ENCODE measurements at places on chromosomes 2 and 18.

DNA sequence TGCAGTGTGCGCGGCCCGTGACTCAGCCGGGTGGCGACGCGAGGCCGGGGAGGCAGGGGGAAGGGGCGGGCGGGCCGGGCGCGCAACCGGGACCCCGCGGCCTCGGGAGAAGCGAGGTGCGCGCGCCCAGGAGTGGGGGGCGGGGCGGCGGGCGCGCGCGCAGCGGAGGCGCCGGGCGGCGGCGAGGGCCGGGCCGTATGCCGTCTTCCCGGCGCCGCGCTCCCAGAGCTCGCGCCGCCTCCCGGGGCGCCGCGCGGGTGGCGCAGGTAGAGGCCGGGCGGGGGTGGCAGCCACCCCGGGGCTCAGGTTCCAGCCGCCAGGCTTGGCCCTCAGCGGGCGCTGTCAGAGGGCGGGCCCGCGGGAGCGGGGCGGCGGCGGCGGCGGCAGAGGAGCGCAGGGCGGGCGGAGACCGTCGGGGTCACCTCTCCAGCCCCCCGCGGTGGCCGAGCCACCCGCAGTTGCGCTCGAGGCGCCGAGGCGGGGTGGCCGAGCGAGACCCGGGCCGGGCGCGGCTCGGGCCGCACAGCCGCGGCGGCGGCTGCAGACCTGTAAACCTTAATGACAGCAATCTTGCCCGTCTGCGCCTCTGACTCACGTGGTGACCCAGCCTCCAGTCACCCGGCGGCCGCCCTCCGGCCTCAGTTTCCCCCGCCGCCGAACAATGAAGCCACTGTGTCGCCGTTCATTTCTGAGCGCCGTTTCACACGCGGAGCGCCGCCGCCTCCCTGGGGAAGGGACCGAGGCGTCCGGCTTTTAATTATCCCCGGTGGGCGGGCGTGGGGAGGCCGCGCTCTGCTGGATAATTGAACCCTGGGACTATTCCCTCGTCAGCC is 25.3 kb upstream of the SMAD7 start:
- DNase-seq: peak; percentile 39

DNA sequence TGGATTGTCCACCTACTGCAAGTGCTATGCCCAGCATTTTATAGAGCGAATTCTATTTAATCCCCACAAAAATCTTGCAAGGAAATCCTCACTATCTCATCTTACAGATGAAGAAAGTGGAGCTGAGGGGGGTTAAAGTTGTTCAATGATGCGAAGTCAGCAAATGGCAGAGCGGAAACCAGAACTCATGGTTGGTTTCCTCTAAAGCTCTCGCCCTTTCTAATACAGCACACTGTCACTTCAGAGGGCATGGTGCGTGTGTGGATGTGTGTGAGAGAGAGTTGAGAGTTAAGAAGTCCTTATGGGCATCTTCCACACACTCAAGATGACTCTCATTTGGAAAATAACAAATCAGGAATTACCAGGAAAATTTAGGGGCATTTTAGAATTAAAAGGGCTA is 78.4 kb downstream of the TGFA start:
- DNase-seq: no peak

GRCh38 chr2:198639580-198639979 is 818.2 kb downstream of the SATB2 start:
- DNase-seq: no peak

GRCh38 chr2:239802185-239802649 is 222.9 kb downstream of the NDUFA10 start:
- DNase-seq: no peak

DNA sequence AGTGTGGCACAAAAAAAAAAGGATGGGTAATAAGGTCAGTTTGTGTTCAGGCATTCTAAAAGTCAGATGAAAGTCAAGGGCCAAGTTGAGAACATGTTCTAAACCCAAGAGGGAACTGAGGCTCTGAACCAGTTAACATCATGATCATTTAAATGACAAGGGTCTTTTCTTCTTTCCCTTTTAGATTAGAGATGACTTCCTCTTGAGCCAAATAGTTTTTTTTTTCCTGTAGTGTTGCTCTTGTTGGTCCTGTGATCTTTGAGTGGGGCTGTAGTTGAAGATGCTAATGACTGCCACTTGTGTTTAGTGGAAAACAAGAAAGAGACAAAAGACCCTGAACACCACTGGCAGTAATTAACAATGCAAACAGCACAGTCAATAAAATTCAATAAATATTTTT is 482.7 kb upstream of the SYT4 start:
- no peak for DNase-seq

- peak; percentile 75 for DNase-seq
Observed at GRCh38 chr2:217789003-217789735, 213.6 kb downstream of the TNS1 start.

GRCh38 chr2:68391099-68391498 is 26.0 kb downstream of the PLEK start:
- no peak for DNase-seq

DNA sequence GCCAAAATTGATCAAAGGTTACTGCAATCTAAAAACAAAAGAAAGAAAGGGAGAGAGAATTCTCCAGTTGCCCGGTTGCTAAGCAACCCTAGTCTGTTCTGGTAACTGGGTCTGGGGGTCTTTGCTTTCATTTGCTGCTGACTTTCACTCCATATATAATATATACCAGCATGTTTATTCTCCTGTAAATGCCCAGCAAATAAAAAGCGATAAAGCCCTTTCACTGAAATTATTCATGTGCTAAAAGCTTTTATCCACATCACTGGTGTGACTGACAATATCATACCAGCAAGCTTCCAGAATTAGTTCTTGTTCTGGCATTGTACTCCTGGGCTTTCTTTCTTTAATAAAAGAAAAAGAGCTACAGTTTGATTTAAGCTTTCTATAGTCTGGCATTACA is 75.5 kb upstream of the ST8SIA3 start:
- DNase-seq: no peak

GRCh38 chr2:46352621-46353020 is 55.4 kb downstream of the EPAS1 start:
- no peak for DNase-seq

DNA sequence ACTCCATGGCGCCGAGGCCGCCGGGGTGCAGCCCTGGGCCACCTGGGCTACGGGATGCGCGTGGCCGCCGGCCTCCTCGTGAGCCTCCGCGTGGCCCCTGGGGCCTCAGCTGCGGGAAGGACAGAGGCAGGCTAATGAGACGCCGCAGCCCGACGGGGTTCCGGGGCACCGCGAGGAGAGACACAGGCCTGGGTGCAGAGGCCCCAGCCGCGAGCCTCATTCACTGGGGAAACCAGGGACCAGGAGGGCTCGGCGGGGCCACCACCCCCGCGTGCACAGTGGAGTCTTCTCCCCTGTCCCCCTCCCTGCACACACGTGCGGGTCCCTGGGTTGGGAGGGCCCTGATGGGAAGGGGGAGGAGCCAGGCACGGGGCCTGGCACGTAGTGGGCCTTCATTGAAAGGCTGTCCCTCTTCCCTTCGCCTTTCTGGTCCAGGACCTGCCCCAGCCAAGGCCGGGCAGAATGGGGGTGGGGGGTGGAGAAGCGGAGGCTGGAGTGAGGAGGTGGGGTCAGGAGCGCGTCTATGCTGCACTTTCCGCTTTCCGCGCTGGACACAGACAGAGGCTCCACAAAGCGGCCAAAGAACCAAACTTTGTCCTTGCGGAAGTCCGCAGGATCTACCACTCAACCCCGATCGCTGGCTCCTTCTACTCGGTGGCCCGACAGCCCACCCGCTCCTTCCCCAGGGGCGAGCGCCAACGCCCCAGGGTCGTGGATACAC is 9.1 kb downstream of the ALPP start:
- DNase-seq: no peak

DNA sequence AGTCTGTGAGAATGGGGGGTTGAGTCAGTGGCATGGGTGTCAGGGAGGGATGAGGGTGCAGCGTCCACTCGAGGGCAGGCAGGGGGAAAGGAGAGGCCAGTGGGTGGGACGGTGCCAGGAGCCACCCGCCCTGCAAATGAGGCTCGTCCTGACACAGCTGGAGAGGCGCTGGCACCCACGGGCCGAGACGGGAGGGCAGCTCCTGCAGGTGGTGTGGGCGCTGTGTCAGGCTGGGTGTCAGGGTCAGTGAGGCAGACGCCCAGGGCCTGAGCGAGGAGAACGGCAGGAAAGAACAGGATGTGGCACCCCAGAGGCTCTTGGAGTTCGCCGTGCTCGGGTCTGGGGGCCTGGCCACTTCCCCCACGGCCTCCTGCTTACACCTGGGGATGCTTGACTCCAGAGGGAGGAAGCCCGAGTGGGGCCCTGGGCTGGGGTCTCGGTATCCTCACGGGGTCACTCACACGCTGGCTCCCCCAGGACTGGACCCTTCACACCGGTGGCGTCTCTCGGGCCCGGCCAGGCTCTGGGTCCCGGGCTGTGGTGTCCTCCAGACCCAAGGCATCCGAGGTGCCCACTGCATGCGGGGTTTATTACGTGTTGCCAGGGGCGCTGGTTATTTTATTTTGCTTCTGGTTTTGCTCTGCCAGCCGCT is 130.5 kb upstream of the CTDP1 start:
- no peak for DNase-seq

- DNase-seq: no peak
Observed at GRCh38 chr2:99420751-99421299, 69.0 kb downstream of the REV1 start.

- no peak for DNase-seq
Observed at GRCh38 chr2:209596262-209596661, 172.4 kb downstream of the MAP2 start.

- peak; percentile 51 for DNase-seq
Observed at GRCh38 chr2:196131384-196131937, 39.9 kb downstream of the STK17B start.

- DNase-seq: no peak
Observed at GRCh38 chr2:43206602-43207001, 19.8 kb downstream of the ZFP36L2 start.

GRCh38 chr2:179694963-179695362 is 166.4 kb downstream of the ZNF385B start:
- DNase-seq: no peak

DNA sequence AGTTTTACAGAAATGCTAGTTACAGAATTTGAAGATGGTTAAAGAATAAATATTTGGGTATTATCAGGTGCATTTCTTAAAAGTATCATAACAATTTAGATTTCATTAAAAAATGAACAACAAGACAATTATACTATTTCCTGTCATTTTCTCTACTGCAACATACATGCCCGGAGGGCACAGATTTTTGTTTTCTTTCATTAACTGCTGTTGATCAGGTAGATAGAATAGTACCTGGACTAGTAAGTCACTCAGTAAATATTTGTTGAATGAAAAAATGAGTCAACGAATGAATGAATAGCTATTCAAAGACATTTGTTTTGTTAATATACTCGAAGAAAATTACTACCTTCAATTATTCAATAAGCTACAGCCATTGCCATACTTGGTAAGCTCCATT is 531.2 kb upstream of the VRK2 start:
- DNase-seq: no peak

DNA sequence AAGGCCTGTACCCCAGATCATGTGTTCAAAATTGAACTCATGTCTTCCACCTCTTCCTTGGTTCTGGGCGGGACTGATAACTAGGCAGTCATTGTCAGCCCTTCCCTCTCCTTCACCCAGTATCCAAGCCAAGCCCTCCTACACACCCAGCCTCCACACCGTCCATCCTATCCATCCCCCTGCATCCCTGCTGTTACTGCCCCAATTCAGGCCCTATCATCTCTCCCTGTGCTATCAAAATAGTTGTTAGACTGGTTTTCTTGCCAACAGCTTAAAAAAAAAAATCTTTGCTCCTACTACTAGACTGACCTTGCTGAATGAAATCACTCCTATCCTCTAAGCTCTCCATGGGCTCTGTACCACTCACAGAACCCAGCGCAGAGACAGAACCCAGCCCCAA is 32.8 kb downstream of the TGFA start:
- DNase-seq: no peak

- no peak for DNase-seq
Observed at GRCh38 chr18:77009675-77010074, 122.9 kb downstream of the MBP start.

- no peak for DNase-seq
Observed at GRCh38 chr2:136323195-136323594, 205.2 kb upstream of the CXCR4 start.

GRCh38 chr18:49690312-49690711 is 123.0 kb downstream of the ACAA2 start:
- no peak for DNase-seq

- no peak for DNase-seq
Observed at GRCh38 chr2:36459725-36460137, 104.2 kb downstream of the CRIM1 start.

DNA sequence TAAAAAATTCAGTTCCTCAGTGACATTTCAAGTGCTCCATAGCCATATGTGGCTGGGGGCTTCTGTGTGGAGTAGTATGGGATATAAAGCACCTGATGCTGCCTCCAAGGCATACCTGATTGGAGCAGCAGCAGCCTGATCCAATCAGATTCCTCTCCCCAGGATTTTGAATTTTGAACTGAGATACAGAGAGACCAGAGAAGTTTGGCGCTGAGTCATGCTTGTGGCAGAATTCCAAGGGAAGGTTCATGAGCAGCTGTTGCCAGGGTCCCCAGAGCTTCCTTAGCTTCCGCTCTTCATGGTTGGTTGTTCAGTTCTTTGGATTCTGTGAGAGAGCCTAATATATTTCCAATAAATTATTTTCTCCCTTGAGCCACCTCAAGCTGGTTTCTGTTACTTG is 29.0 kb upstream of the CFAP36 start:
- DNase-seq: no peak

- DNase-seq: no peak
Observed at GRCh38 chr2:27485496-27485895, 4.0 kb downstream of the IFT172 start.

- no peak for DNase-seq
Observed at GRCh38 chr2:217138284-217138683, 278.4 kb upstream of the TNP1 start.

DNA sequence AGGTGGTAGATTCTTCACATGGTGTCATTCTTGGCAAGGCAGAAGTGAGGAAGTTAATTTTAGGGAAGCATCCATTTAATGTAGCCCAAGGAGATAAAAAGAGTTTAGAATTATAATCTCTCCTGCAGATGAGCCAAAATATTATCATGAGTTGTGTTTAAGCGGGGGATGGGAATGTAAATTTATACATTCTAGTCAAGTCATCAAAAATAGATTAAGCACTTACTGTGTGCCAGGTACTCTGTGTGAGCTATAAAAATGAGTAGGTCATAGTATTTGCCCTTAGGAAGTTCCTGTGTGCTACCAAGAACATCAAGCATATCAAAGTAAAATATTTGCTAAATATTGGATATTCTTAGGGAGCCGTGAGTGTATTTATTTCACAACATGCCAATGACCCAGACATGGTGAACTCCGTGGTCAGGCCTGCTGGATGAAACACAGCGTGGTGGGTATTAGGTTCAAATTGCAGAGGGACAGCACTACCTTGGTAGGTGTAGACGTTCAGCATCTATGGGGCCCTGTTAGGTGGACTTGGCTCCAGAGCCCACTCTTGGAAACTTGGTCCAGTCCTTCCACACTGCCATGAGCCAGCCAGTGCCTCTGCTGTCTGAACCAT is 37.4 kb downstream of the MEIS1 start:
- no peak for DNase-seq
